ENCODE measurements at places on chromosomes 13 and 19.

GRCh38 chr13:41111454-41111853 lies 21.1 kb downstream of the KBTBD6 start:
- no peak for DNase-seq

- DNase-seq: no peak
These were observed 26.1 kb downstream of the EXOC3L2 start for GRCh38 chr19:45218911-45219743.

GRCh38 chr13:90105849-90106496 lies 1241.5 kb upstream of the MIR17HG start:
- DNase-seq: no peak

DNA sequence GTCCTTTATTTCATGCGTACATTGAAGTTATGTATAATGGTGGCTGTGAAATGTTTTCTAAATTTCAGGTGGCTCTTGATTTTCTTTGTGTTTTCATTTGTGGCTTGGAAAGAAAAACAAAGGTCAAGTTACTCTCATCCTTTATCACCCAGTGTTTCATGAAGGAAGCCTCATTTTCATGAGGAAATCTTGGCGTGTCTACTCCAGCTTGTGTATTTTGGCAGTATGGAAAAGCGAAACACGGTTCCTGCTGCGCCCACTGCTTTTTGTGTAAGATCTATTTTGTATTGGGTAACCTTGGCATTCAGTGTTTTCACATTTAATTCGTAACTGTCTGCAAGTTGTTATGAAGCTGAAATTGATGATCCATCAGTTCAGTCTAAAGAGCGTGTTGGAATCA lies 147.0 kb upstream of the RNF113B start:
- no peak for DNase-seq

- DNase-seq: no peak
These were observed 4.0 kb upstream of the DLEU7 start for GRCh38 chr13:50847501-50847900.

DNA sequence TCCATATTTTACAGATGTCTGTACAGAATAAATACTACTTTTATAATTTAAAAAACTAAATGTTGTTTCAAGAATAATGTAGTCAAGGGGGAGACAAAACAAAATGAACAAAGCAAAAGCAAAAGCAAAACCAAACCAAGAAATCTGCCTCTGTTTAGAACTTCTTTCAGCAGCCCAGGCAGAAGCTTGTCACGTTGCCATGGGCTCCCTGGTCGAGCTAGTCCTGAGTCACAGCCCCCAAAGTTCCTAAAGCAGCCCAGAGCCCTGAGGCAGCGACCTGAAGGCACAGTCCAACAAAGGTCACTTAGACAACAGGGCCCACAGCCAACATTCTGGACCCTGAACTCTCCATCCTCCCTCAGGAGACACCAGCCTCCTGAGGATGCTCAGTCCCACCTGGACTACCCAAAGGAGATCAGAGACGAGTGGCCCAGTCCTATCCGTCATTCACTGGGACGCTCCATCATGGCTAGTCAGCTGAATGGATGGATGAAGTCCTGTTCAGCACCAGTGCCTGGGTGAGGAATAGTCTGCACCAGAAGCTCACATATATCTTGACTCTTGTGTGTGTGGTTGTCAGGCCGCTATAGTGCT lies 41.7 kb downstream of the SIAH3 start:
- no peak for DNase-seq

DNA sequence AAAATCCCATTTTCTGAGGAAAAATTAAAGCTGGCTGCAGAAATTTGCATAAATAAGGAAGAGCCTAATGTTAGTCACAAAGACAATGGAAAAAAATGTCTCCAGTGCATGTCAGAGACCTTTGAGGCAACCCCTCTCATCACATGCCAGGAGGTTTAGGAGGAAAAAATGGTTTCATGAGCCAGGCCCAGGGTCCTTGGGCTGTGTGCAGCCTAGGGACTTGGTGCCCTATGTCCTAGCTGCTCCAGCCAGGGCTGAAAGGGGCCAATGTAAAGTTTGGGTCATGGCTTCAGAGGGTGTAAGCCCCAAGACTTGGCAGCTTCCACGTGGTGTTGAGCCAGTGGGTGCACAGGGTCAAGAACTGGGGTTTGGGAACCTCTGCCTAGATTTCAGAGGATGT lies 1252.6 kb downstream of the PCDH9 start:
- DNase-seq: no peak

DNA sequence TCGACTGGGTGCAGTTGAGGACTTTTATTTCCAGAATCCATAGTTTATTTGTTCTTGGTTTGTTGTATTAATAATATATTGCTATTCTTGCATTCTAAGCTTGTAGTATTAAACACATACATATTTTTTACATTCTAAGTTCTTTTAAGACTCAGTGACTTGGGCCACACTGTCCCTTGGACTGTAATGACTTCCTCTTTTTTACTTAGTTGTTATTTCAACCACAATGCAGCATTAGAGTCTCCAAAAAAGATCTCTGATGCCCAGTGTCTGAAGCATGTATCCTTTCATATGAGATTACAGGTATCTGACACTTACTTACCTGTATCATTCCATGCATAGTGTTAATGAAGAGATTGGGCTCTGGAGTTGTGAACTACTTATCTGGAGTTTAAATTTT lies 864.9 kb upstream of the PCDH20 start:
- DNase-seq: no peak

DNA sequence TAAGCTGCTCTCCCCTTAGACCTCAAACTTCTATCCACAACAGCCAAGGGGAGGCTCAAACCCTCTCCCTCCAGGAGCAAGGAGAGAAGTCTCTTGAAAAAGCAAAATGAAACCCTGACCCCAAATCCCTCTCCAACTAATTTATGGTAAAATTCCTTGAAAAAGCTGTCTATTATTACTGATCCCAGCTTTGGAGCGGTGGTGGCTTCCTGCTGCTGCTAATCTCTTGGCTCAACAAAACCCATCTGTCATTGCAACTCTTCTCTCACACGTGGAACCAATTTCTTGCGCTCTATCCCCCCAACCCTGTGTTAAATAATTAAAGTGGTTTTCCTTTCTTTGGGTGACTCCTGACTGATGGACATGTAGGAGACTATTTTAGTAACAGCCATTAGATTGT lies 64.1 kb upstream of the OXGR1 start:
- DNase-seq: no peak

DNA sequence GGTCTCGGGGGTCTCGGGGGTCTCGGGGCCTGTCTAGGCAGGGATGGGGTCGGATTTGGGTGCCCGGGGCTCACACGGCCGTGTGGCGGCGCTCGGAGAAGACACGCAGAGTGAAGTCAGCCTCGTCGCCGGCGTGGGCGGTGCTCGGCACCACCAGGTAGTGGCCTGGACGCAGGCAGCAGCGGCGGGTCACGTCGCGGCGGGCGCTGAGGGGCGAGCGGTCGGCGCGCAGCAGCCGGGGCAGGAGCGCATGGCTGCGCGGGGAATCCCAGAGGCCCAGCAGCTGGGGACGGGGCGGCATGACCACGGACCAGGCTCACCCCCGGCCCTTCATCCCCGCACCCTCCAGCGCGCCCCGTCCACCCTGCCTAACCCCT lies 8.2 kb downstream of the CAPN12 start:
- no peak for DNase-seq

DNA sequence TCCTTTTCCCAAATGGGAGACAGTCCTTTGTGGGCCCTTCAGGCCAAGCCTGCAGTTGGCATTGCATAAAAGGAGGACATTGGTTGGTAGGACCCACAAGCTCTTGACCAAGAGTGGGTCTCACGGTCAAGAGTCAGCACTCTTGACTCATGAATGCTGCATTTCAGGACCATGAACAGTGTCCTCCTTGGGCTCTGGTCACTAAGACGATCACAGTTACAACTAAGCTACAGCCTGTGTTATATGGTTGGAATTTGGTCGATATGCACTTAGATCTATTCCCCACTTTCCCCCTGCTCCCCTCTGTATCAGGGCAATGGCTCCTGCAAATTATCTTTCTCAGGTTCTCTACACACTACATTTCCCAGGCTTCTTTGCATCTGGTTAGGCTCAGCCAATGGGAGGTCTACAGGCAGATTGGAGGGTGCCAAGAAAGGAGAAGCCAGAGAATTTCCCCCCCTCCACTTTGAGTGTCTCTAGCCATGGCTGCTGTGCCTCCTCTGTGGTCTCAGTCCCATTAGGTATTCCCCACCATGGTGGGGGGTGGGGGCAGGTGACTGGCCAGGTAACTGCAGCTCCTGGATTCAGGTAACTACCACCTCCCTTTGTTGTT lies 3.1 kb upstream of the OLFM2 start:
- no peak for DNase-seq

DNA sequence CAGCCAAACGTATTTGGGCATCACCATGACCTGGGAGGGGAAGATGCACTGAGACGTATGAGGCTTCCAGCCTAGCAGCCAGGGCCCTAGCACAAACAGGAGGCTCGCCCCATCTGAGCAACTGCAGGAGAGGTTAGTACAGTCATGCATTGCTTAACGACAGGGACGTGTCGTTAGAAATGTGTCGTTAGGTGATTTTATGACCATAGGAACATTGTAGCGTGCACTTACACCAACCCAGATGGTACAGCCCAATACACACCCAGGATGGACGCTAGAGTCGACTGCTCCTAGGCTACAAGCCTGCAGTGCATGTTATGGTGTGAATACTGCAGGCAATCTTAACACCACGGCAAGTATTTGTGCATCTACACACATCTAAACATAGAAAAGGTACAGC lies 9.3 kb downstream of the CD177 start:
- DNase-seq: no peak

DNA sequence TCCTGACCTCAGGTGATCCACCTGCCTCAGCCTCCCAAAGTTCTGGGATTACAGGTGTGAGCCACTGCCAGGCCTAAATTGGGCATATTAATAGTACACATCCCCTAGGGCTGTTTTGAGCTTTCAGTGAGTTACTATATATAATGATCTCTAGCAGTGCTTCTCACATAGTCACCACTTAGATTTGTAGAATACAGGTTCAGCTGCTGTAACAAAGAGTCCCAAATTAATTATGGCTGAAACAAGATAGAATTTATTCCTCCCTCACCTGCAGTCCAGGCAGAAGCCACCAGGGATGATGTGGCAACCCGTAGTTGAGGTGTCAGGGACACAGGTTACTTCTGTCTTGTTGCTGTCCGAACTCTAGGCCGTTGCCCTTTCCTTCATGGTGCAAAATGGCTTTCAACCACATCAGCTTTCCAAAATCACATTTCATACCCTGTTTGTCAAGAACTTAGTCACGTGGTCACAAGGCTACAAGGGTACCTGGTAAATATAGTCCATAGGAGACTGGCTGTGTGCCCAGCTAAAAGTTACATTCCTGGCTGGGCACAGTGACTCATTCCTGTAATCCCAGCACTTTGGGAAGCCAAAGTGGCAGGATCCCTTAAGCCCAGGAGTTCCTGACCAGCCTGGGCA lies 2.9 kb downstream of the PROSER3 start:
- DNase-seq: no peak

DNA sequence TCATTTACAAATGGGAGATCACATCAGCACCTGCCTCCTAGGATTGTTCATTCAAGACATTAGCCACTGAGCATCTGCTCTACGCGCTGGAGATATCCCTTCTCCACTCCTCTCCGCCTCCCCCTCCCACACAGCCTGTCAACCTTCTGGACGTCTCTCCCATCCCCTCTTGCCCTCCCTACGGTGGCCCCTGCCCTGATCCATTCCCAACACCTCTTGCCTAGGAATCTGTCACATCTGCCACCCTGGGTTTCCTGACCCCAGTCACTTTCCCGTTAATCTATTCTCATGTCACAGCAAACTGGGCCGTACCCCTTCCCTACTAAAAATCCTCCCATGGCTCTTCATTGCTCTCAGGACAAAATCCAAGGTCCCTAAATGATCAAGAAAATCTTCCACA lies 10.3 kb downstream of the DYRK1B start:
- no peak for DNase-seq

GRCh38 chr19:50705422-50706019 lies 14.1 kb downstream of the SHANK1 start:
- DNase-seq: no peak

GRCh38 chr13:110700641-110701040 lies 5.3 kb downstream of the CARS2 start:
- no peak for DNase-seq

- DNase-seq: no peak
These were observed 581.0 kb downstream of the UQCRFS1 start for GRCh38 chr19:28631961-28632360.

DNA sequence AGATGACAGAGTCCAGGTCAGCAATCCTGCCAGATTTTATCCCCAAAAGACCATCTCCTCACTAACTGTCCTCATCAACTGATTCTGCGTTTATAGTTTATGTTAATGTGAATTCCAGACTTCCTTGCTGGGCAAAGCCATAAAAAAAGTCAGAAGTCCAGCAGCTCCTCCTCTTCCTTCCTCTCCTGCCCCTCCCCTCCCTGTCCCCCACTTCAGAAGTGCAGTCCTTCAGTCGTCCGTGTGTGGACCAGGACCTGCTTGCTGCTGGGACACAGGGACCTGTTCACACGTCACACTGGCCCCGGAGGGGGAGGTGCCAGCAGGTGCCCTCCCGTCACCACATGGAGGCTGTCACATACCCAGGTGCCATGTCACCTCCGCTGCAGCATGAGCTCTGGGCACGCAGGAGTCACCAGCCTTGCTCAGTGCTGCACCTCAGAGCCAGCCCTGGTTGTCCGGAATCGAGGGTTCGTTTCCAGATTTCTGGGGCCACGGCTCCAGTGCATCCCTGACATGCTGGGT lies 4.0 kb upstream of the MCF2L start:
- no peak for DNase-seq

DNA sequence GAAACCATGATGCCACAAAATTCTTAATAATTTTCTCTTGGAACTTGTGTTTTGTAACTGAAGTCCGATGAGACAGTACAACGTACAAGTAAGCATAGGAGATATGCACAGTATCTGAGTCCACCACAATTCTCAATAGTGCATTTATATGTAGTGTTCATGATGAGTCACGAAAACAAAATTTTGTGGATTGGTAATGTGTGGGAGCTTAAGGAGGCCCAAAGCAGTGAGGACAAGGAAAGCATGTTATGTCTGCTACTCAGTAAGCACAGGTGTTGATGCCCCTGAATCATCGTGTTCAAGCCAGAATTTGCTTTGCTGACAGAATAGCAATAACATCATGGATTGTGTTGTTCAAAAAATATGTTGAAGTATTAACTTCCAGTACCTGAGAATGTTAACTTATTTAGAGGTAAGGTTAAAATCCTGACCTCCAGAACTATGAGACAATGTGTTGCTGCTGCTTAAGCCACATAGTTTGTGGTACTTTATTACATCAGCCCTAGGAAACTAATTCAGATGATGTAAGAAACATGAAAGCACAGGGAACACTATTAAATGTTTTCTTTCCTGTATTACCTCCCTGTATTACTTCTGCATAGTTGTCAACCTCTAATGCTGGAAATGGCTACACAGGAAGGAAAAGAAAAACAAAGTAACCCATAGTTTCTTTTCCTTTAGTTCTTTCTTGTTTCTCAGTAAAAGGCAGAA lies 201.3 kb downstream of the SLITRK6 start:
- DNase-seq: no peak

- no peak for DNase-seq
These were observed 49.6 kb upstream of the MED4 start for GRCh38 chr13:48144413-48145035.

- peak; percentile 81 for DNase-seq
These were observed 204.2 kb downstream of the USP12 start for GRCh38 chr13:26967119-26968038.
